ENCODE measurements at places on chromosomes 2 and 18.

DNA sequence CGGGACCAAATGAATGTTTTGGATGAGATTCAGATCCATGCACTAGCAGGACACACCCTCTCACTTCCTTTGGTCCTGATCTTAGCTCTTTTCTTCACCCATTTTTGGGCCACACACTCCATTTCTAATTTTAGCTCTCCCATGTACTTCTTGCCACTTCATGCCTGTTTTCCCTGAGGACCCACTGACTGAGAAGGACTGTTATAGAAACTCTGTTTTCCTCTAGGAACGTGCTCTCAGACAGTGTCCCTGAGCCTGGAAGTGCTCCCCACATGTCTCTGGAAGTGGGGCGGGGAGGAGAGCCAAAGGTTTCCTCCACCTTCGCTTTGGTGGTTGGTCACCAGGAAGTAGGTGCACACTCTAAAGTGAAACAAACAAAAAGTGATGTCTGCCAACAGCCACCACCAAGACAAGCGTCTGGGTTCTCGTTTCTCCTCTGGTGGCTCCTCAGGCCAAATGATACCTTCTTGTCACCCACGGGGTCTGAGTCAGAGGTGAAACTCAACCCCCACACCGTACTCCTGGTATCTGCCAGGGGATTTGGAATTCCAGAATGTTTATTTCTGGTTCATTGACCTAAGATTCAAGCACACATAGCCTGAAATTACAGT lies 74.7 kb downstream of the MERTK start:
- DNase-seq, result no peak

DNA sequence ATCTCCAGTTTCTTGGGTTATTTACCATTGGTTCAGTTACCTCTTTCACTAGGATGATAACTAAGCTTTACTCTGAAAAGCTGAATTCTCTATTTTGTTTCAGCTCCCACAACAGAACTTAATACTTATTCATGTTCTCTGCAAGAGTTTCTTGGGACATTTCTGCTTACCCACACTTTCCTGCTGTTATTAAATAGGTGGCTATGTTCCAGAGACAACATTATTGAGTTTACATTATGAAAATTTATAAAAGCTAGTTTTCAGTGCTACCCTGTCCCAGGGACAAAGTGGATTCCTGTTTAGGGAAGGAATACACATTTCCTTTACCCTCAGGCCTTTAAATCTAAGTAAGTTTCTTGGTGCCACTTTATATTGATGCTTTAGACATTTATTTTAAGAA lies 7.0 kb upstream of the GPD2 start:
- peak; percentile 54 for DNase-seq

- no peak for DNase-seq
Measured at GRCh38 chr18:50863840-50864375, 15.0 kb upstream of the ME2 start.

DNA sequence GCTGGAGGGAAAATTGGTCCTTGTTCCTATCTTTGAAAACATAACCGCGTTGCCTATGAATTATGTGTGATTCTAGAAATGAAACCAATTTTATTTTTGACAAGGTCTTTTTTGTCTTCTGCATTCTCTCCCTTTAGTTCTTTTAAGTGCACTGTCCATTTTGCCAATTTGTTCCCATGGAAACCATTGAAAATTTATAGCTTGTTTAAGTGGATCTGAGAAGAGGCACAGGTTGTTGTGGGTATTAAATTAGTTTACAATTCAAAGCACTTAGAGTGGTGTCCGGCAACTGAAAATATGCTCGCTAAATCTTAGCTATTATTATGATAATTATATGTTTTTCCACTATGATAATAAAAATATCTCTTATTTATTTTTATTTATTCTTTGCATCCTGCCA lies 107.5 kb upstream of the FSHR start:
- no peak for DNase-seq

- no peak for DNase-seq
Measured at GRCh38 chr2:133900909-133901308, 332.6 kb upstream of the NCKAP5 start.

GRCh38 chr2:11329776-11330175 lies 14.7 kb downstream of the ROCK2 start:
- peak; percentile 65 for DNase-seq

GRCh38 chr18:3458378-3458777 lies 8.4 kb downstream of the TGIF1 start:
- no peak for DNase-seq

DNA sequence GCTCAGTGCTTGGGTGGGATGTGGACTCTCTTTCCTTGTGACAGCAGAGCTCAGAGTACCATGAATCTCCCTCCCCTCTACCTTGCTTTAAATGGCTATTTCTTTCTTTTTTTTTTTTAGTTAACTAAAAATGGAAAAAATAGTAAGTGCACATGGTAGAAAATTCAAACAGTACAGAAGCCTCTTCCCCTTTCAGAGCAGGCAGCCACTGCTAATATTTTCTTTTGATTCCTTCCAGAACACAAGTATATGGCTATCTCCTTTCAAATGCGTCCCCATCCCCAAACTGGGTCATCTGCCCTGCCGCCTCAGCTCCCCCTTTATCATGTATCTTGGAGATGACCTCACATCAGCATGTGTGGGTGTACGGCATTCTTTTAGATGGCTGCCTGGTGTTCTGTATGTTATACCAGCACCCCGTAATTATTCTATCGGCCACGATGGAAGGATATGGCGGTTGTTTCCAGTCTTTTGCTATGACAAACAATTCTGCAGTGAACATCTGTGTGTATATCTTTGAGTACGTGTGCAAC lies 70.5 kb upstream of the DLX2 start:
- DNase-seq, result no peak

DNA sequence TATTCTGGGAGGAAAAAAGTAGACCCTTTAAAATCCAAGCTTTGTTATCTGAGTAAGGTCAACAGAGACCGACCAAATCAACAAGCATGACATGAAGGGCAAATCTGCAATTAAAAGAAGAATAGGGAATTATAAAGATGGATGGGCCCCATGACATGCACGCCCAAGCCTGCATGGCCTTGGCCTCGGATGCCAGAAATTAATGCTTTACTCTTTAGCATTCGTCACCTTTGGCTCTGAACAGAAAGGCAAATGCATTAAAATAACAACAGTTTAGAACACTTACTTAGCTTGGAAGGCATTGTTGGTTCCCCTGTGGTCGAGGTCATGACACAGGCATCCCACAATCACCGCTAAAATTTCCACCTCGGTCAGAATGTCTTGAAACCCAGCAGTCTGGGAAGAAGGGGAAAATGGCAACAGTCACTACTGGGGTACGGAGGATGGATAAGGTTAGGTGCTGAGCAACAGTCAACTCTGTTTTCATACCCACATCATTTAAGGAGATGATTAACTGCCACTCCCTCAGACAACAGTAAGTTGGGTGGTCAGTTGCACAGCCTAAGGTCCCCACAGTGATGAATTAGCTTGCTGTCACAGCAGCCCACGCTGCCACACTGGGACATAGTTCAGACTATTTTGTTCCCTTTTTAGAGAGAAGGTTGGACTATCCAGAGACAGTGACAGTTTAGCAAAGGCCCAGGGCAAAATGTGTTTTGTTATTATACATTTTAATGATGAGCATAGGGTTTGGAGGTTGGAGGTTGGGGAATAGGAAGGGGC lies 319.1 kb downstream of the AGPS start:
- DNase-seq, result no peak

- no peak for DNase-seq
Measured at GRCh38 chr2:74474899-74475298, 2.4 kb upstream of the MRPL53 start.

DNA sequence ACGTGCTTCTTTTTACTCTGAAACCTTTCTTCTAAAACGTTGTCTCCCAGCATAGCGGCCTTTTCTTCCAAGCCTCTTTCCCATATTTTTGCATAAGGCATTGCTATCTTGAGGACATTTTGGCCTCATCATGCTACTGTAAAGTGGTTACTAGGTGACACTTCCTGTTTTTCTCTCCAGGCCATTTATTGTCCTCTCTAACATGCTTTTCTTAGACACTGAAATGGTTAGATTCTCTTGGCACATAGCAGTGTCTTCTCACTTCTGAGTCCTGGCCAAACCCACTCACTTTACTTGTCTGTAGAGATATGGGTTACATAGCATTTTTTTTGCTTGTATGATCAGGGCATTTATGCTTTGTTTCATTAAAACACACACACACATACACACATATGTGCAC lies 50.1 kb upstream of the KCNH7 start:
- no peak for DNase-seq

GRCh38 chr2:216671791-216672343 lies 23.5 kb downstream of the IGFBP5 start:
- DNase-seq, result no peak

DNA sequence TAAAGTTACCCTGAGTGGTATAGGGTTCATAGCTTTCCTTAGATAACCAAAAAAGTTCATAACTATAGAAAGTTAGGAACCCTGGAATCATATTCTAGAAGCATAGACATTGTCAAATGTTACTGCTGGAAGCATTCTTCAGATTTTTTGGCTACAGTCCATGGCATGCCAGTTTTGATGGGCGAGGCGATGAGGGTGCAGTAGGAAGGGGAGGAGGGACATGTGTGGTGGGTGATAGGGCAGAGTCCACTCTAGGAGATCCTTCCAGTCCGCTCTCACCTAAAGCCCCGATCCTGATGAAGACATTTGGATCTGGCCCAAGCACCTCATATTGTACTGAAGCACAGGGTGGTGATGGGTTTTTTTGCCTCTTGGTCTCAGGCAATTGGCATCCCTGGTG lies 91.8 kb downstream of the HRH4 start:
- DNase-seq, result no peak

DNA sequence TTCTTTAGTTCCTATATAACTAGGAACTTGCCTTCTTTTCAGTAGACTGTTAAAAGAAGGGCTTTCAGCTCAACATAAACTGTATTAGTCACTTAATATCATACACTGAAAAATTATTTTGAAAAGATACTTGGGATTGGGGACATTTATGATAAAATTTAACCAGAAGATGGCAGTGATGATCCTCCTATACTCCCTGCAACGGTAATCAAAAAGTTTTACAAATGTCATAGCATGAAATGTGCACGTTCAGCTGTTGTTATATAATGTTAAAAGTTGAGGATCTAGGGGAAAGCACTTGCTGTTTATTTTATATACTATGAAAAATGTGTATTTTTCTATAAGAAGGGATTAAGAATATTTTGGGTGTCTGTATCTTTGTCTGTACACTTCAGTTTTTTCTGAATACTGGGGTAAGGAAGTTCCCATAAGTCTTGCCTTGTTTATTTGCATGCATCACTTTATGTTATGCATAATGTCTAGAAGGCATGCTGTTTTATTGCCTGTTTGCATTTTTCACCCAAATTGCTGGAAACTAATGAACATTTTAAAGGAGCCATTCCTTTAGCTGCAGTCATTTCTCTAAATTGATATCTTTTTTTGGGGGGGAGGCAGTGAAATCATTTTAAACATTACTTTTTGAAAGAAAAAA lies 19.0 kb downstream of the DYNC1I2 start:
- DNase-seq, result peak; percentile 6

Data from fibroblast of gingiva (primary cell).